ENCODE measurements at places on chromosomes 2 and 18.

GRCh38 chr2:209519906-209520305 is 96.1 kb downstream of the MAP2 start:
- no peak for DNase-seq
- H3K27me3 ChIP-seq, result no peaks in the 10 kb centered on the region
- no peaks in the 10 kb centered on the region for H3K36me3 ChIP-seq
- H3K4me1 ChIP-seq, result no peaks in the 10 kb centered on the region

DNA sequence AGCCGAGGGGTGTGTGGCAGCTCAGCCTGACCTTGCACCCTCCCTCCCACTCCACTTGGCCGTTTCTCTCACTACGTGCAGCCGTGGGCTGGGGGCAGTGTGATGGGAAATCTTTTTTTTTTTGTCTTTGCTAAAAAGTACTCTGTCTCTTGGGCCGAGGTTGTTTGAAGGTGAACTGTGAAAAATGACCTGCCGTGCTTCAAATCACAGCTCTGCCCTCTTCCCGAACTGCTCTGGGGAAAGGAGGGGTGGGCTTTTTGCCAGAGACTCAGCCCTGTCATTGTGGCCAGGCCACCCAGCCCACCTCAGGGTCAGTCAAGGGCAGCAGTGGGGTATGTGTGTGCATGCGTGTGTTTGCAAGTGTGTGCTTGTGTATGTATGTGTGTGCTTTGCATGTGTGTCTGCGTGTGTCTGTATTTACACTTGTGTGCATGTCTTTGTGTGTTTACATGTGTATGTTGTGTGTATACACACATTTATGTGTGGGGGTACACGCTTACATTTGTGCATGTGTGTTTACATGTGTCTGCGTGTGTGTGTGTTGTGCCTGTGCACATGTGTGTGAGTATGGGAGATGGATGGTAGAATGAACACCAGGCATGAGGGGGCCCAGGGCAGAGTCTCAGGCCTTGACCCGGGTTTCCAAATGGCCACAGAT is 61.3 kb upstream of the HAAO start:
- peaks cover 2% of the 10 kb centered on the region for H3K27me3 ChIP-seq
- no peaks in the 10 kb centered on the region for H3K36me3 ChIP-seq
- H3K27ac ChIP-seq, result no peak overlapping the region
- H3K4me1 ChIP-seq, result no peaks in the 10 kb centered on the region
- no peak for DNase-seq

GRCh38 chr2:174794851-174795374 is 30.6 kb upstream of the CHRNA1 start:
- H3K4me3 ChIP-seq, result no peak overlapping the region
- peaks cover 31% of the 10 kb centered on the region for H3K4me1 ChIP-seq
- H3K36me3 ChIP-seq, result no peaks in the 10 kb centered on the region
- H3K27me3 ChIP-seq, result no peaks in the 10 kb centered on the region
- DNase-seq, result no peak

DNA sequence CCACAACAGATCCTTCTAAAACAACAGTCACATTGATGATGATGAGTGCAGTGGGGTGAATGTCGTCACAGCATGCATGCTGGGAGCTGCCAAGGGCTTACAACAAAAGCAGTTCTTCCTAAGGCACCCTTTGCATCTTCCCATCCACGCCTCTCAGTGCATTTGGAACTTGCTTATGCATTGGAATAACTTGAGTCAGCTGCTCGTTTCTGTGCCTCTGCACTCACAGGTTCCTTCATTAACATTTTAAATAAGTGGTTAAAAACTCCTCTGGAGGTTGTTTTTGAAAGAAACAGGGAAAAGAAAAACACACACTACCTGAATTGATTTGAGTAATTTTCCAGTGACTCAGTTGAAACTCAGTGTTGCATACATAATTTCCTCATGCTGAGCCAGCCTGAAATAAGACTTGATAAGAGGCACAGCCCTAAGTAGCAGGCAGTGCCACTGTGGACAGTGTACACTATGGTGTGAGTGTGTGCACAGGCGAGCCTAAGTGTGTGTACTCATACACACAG is 46.8 kb upstream of the TRIM43B start:
- H3K4me1 ChIP-seq, result peaks cover 39% of the 10 kb centered on the region
- DNase-seq, result no peak
- peaks cover 47% of the 10 kb centered on the region for H3K36me3 ChIP-seq
- peaks cover 3% of the 10 kb centered on the region for H3K27me3 ChIP-seq
- peak overlapping the region; percentile 81 for H3K27ac ChIP-seq

DNA sequence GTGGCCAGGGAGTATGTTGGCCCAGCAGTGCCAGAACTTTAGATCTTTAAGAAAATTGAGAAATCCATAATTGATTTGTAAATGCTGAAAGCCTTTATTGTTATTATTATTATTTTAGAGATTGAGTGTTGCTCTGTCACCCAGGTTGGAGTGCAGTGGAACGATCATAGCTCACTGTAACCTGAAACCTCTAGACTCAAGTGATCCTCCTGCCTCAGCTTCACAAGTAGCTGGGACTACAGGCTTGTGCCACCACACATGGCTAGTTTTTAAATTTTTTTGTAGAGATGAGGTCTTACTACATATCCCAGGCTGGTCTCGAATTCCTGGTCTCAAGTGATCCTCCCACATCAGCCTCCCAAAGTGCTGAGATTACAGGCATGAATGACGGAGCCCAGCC is 143.2 kb upstream of the CCDC68 start:
- no peak overlapping the region for H3K27ac ChIP-seq
- H3K4me3 ChIP-seq, result no peak overlapping the region
- H3K4me1 ChIP-seq, result no peaks in the 10 kb centered on the region

- no peak for DNase-seq
- H3K27me3 ChIP-seq, result peaks cover 10% of the 10 kb centered on the region
- H3K4me1 ChIP-seq, result no peaks in the 10 kb centered on the region
- no peaks in the 10 kb centered on the region for H3K36me3 ChIP-seq
Measured at GRCh38 chr2:69221960-69222751, 164.9 kb downstream of the GFPT1 start.

DNA sequence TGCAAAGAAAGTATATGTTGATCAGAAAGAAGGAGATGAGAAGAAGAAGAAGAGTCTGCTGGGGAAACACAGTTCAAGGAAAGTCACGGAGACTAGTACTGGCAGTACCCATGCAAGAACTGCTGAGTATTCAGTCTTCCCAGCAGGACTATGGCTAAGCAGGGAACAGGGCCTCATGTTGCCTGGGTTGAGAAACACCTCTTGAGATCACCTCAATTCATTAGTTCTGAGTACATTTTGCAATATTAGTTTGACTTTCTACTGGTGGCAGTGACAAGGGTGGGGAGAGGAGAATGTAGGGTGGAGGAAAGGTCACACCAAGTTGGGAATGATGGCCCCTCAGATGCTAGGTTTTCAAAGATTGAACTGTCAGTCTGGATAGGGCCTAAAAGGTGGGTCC is 50.5 kb downstream of the MRPL33 start:
- DNase-seq, result no peak
- no peaks in the 10 kb centered on the region for H3K4me1 ChIP-seq
- no peak overlapping the region for H3K4me3 ChIP-seq

DNA sequence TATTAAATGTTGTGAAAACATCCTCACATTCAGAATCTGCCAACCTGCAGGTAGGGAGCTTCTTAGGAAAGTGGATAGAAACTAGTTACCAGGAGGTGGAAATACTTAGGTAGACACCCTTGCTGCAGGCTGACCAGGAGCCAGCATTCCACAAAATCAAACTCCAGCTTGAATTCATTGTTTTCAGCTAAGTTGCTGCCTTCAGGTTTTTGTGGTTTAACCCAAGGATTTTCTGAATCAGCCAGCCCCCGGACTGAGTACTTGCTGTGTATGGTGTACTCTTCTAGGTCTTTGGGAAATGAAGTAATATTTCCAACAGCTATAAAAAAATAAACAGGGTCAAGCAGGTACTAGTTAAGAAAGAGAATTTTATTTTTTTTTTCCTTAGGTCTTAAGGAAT is 192.1 kb upstream of the CHST9 start:
- H3K4me1 ChIP-seq, result peaks cover 30% of the 10 kb centered on the region
- no peak overlapping the region for H3K4me3 ChIP-seq
- no peak for DNase-seq
- peaks cover 2% of the 10 kb centered on the region for H3K27me3 ChIP-seq

DNA sequence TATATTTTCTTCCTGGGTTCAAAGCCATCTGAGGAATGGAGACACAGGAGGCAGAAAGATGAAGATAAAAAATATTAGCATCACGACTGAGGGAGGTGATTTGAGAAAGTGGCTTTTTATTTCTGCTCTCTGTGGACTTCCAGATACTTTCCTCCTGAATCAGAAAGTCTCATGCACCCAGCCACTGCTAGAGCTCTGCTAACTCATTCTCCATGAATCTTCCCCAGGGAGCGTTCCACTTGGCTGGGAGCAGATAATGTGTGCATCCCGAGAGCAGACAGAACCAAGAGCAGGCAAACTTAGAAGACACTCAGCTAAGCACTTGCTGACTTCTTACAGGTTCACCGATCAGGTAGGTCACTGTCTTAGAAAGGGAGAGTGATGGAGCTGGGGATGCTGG is 264.1 kb upstream of the THUMPD2 start:
- H3K27me3 ChIP-seq, result no peaks in the 10 kb centered on the region
- no peak overlapping the region for H3K4me3 ChIP-seq
- H3K4me1 ChIP-seq, result no peaks in the 10 kb centered on the region
- peaks cover 3% of the 10 kb centered on the region for H3K36me3 ChIP-seq
- no peak overlapping the region for H3K27ac ChIP-seq
